ENCODE measurements at places on chromosomes 5 and 9.

DNA sequence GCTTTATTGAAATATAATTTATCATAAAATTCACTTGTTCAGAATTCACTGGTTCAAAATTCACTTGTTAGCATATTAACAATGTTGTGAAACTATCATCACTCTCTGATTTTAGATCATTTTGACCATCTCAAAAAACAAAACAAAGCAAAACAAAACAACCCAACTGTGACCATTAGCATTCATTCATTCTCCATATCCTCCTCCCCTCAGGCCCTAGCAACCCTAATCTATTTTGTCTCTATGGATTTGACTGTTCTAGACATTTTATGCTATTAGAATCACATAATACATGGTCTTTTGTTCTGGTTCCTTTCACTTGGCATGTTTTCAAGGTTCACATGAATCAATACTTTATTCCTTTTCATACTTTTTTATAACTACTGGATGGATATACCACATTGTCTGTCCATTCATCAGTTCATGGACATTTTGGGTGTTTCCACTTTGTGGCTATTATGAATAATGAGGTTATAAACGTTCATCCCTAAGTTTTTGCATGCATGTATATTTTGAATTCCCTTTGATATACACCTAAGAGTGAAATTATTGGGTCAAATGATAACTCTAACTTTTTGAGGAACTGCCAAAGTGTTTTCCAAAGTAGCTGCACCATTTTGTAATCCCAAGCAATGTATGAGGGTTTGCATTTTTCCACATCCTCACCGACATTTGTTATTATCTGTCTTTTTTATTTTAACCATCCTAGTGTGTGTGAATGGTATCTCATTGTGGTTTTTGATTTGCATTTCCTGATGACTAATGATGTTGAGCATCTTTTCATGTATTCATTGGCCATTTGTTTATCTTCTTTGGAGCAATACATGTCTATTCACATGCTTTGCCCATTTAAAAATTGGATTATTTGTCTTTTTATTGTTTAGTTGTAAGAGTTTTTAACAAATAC lies 304.1 kb downstream of the SH3GL2 start:
- no peak for DNase-seq

DNA sequence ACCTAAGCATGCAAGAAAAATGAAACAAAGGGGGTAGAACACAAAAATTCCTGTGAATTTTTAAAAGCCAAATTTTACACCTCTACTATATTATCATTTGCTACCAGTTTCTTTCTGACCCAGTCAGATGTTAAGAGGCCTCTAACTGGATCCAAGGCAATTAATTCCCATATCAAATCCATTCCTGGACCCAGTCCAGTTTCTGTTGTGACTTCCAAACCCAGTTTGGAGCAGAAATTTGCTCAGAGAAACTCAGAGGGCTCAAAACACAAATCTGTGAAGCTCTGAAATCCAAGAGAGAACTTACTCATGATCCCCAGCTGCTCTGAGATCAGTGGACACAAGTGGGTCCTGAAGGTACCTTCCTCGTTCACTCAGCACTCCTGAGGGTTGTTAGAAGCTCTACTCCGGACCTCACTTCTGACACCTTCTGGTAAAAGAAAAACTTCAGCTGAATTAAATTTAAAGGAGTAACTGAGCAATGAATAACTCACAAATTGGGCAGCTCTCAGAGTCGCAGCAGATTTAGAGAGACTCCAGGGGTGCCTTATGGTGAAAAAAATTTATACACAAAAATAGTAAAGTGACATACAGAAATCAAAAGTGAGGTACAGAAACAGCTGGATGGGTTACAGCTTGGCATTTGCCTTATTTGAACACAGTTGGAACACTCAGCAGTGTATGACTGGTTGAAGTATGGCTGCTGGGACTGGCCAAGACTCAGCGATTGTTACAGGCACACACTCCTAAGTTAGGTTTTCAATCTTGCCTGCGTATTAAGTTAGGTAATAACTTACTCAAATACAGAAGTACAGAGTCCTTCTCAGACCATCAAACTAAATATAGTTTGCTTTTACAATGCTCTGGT lies 32.4 kb downstream of the INSL4 start:
- no peak for DNase-seq

GRCh38 chr5:109304309-109304708 lies 105.5 kb downstream of the PJA2 start:
- DNase-seq = no peak

DNA sequence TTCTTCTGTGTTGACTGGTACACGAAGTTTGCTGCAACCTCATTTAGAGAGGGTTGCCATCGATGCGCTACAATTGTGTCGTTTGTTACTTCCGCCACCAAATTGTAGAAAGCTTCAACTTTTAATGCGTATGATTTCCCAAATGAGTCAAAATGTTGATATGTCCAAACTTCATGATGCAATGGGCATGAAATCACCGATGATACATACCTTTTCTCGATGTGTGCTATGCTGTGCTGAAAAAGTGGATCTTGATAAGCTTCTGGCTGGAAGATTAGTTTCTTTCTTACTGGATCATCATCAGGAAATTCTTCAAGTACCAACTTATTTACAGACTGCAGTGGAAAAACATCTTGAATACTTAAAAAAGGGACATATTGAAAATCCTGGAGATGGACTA lies 65.7 kb downstream of the TMEM38B start:
- no peak for DNase-seq

DNA sequence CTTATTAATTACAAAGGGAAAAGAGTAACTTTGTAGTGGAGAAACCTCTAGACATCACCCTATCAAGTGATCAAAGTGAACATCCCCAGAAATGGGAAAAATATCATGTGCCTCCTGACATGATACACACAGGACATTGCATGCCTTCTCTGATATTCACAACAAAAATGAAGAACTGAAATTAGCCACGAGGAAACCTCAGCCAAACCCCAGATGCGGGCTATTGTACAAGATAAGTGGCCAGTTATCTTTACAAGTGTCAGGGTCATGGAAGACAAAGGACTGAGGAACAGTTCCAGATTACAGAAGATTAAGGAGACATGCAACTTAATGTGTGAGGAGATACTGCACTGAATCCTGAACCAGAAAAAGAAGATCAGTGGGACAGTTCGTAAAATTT lies 23.8 kb upstream of the NPM1 start:
- no peak for DNase-seq

- DNase-seq = peak; percentile 7
Measured at GRCh38 chr5:140113180-140113698, 670 bp upstream of the PURA start.

- no peak for DNase-seq
Measured at GRCh38 chr5:113084402-113085083, 107.9 kb downstream of the DCP2 start.

DNA sequence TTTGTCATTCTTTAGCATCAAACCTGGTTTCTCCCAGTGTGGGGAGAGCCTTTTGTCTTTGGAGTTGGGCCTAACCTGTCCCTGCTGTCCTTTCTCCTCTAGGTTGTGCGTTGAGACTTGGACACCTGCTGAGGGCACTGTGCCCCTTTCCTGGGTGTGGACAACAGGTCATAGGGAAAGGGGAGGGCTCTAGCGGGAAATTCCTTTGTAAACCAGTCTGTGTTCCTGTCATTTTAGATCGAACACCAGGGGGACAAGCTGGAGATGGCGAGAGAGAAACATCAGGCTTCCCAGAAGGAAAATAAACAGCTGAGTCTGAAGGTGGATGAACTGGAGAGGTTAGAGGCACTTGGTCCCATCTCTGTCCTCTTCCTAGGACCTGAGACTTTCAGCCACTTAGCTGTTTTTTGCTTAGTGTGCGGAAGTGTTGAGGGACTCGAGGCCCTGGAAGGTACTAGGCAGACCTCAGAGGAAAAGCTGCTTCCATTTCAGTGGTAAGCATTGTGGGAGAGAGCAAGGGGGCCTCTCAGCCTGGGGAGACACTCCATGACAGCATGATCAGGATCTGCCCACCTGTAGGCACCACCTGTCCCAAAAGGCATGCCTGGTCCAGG lies 8.6 kb upstream of the GLE1 start:
- DNase-seq = no peak

DNA sequence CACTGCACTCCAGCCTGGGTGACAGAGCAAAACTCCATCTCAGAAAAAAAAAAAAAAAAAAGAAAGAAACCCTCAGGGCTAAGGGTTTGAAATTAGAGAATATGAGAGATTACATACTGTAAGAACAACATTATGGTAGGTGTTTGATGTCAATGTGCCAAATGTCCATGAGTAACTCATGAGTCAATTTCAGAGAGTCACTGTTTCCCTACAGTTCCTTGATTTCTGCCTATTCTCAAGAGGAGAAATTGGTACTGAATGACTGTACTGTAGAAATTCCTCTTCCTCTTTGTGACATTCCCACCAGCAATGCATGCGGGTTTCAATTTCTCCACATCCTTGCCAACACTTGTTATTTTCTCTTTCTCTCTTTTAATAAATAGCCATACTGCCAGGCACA lies 35.2 kb downstream of the MARVELD2 start:
- DNase-seq = no peak

DNA sequence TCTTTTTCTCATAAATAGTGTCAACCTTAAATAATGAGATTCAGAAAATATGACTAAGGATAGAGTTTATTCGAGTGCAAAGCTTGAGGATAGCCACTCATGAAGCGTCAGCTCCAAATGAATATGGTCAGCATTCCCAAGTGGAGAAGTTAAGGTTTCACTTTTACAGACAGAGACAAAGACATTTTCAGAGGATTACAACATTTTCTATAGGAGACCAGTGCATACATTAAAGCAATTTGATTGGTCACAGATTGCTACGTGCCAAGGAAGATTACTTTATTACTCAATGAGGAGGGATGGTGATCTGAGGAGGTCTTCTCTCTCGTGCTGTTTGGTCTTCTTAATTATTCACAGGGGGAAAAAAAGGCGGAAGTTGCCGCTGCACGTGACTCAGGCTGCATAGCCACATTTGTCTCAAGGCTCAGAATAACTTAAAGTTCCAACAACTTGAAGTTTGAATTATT lies 60.1 kb upstream of the SPATA31C2 start:
- no peak for DNase-seq

DNA sequence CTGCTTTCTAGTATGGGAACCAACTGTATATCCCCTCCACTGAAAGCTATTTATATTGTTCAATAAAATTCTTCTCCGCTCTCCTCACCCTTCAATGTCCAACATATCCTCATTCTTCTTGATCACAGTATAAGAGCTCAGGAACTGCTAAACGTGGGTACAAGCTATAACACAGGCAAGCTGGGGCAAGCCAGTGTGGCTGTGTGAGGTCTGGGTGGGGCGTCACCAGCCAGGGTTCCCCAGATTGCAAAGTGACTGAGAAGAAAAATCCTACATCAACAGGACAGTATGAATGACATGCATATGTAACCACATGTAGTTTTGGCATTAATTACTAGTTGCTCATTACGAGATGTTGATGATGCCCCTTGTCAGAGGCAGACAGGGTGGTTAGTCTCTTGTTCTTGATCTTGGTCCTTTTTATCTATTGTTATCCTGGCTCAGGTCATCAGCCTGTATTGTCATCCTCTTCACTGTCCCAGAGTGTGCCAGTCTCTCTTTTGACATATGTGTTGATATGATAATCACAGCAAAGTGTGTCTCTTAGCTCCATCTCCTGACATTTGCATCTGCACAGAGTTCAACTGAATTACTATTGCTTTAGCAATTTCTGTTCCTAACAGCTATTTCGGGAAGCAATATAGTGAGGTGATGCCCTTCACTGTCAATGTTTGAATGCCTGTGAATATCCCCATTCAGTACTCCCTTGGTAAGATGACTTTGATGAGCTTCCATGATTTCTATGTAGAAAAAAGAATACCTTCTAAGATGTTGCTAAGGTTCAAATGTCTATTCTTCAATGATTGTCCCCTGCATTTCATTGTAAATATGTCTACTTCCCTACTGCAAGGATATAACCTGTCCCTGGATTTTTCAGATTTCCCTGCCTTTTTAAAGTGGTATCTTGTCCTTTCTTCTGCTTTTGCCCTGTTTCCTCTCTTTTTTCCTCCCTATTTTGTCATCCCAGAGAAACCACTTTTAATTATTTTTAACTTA lies 140.3 kb downstream of the MAT2B start:
- DNase-seq = no peak

DNA sequence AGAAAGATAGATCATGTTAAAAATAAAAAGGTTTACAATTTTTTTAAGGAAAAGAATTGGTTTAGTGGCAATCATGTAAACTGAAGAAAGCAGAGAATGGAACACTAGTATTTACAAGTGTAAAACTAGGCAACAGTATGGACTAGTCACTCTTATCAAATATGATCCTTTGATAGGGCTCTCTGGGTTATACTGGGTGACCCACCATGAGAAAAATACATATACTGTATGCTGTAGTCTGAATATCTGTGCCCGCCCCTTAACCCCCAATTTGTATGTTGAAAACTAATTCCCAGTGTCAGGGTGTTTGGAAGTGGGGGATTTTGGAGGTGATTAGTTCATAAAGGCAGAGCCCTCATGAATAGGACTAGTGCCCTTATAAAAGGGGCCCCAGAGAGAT lies 236.8 kb upstream of the TARS1 start:
- DNase-seq = no peak

DNA sequence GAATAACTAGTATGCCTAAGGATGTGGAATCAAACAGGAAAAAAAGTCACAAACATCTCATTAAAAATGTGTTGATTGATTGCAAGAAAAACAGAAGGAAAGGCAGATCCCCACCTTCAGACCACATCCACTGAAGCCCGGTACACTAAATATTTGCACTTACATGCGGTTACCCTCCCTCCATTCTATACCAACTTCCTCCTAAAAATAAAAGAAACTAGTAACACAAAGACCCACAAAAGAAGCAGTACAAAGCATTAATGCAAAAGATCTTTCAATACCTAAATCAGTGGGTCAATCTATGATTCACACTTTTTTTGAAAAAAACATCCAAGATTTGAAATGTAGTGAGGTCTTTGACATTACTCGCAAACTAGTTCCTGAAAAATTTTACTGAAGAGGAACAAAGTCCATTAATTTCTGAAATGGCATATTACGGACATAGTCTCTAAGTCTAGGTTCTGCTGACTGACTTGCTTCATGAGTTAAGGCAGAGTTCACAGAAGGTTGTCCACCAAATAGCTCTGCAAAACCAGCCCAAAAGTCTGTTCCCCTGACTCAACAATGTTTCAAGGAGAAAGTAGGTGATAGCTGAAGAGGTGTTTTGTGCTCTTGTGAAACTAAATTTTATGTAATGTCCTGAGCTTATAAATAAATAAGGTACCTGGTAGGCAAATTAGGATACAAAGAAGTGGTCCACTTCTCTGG lies 100.7 kb downstream of the PAM start:
- DNase-seq = no peak

GRCh38 chr9:96141128-96141474 lies 160.9 kb downstream of the HSD17B3 start:
- DNase-seq = no peak

DNA sequence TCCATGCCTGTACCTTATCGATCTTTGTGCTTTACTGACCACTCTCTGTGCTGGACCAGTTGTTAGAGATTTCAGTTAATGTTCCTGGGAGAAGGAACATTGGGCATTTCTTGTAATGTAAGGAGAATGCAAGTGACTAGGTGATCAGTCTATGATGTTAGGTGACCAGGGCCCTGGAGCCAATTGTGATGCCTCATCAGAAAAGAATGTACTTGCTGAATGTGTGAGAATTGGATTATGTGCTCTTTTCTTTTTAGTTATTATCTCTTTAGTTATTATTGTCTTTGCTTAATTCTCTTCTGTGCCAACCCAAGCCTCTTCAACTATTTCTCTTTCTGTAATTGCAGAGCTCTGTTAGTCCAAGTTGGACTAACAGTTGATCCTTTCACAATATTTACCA lies 92.9 kb downstream of the LRRC70 start:
- no peak for DNase-seq

- no peak for DNase-seq
Measured at GRCh38 chr9:130870491-130871381, 25.9 kb downstream of the QRFP start.

- DNase-seq = no peak
Measured at GRCh38 chr5:150461231-150461630, 11.7 kb upstream of the RPS14 start.
